ENCODE measurements at places on chromosomes 3 and 15.
A peak's percentile ranks its signal among the peaks of the same experiment; 100 is the strongest.

DNA sequence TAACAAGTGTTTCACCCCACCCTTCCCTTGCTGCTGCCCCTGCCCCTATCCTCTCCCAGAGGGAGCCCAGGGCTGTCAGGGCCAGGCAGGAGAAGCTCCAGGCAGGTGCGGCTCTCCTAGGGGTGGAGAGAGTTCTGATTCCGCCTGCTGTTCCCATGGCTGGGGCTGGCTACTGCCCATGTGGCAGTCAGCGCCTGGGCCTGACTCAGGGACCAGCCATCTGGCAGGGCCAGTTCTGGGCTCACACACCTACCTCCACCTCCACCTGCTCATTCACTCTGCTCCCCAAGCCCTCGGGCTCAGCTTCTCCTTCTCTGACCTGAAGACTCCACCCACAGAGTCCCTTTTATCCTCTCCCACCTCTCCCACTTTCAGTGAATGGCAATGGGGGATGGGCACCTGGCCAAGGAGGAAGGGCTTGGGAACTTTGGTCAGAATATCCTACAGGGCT, 23.4 kb downstream of the AMOTL2 start:
- peak; percentile 54 for DNase-seq

- no peak for DNase-seq
These were observed 3.5 kb upstream of the KLF15 start for GRCh38 chr3:126360714-126361060.

DNA sequence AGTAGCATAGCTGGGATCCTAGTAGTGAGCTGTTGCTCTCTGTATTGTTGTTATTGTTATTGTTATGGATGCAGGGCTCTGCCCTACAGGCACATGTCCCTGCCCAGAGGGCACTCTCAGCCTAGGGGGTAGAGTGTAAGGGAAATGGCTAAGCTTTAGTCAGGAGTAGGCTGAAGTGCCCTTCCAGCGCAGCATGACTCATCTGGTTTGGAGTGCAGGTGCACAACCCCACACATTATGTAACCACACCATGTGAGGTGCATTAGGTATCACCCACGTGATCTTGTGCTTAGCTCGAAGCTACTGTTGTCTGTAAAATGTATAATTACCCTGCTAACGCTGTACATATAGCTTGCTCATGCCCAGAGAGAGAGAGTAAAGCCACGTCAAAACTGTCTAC, 48.3 kb upstream of the TIPARP start:
- peak; percentile 89 for DNase-seq

- peak; percentile 33 for DNase-seq
These were observed 37.8 kb downstream of the EHHADH start for GRCh38 chr3:185215873-185216606.

GRCh38 chr15:50815958-50816590, 50.6 kb upstream of the SPPL2A start:
- peak; percentile 93 for DNase-seq

GRCh38 chr3:138912237-138912636, 34.7 kb downstream of the FOXL2 start:
- no peak for DNase-seq

- peak; percentile 75 for DNase-seq
These were observed at the start of gene PLOD2 for GRCh38 chr3:146160964-146161662. Gene PLOD2, minus strand, starts transcription at chr3:146161184. Its CDS starts 195 bp downstream, at chr3:146160989.

- DNase-seq = no peak
These were observed 760.8 kb upstream of the CFAP20DC start for GRCh38 chr3:59810606-59811005.

- no peak for DNase-seq
These were observed 13.3 kb upstream of the CCR1 start for GRCh38 chr3:46221391-46221790.

GRCh38 chr15:25705433-25706115, 157.6 kb downstream of the ATP10A start:
- no peak for DNase-seq

GRCh38 chr15:40590667-40591050, 3.4 kb upstream of the KNL1 start:
- no peak for DNase-seq

DNA sequence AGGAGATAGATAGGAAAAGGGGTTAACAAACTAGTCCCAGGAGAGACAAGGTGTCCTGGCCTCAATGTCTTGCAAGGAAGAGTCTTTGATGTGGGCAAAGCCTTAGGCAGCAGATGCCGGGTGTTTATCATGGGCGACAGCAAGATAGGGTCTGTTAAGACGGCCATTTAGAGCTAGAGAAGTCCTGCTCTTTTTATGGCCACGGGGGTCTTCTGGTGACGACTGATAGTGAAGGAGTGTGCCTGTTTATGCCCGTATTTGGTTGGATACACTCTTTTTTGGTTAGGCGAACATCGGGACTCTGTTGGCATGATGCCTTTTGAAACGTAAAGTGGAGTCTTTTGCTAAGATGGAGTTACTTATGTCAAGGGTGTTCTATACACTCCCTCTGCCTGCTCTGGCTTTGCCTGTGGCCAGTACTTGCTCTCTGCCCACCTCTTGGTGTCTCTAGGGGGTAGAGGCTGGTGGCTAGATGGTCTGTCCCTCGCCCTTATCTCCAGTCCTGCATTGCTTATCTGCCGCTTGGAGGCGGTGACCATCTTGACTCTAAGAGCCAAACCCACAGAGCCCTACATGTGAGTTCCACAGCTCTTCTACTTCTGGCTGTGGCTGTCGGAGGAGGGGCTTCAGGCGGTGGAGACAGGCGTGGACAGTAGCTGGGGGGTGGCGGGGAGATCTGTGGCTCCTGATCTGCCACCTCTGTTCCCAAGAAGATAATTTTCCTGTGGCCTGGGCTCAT, 55.8 kb upstream of the ZBTB38 start:
- no peak for DNase-seq

DNA sequence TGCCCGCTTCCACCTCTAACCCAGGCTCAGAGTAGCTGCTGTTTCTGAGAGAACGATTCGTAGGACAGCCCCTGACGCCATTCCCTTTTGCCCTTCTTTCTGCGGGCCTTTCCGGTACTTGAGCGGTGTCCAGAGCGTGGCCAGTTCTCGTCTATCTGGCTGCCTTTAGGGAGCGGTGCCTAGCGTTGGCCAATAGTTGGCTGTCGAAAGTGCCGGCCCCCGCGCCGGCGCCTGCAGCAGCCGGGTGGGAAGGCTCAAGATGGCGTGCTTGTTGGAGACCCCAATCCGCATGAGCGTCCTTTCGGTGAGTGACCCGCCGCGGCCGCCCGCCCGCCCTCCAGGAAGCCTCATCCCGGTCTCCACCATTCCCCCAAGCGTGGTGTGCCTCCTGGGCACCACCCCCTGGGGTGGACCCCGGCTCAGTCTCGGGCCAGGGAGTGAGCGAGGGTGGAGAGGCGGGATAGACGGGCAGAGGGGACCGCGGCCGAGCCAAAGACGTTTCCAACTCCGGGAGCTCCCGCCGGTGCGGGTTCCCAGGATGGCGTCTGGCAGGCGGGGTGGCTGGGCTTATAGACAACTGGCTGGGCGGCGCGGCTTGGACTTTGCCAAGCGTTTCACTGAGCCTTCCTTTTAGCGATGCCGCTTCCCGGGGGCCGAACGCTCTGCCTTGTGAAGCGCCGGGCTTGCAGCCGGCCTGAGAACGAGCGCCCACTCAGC, at the start of gene ARMC8:
TSS of gene ARMC8 (plus strand) at position 6 of the 717 bp plus-strand sequence. CDS start at position 260, 254 bp downstream.
- DNase-seq = peak; percentile 43

Measured in MCF 10A (cell line).